CD4-positive, CD25-positive, alpha-beta regulatory T cell (primary cell): ENCODE measurements at places on chromosomes 7 and 10.
A peak's percentile ranks its signal among the peaks of the same experiment; 100 is the strongest.

GRCh38 chr7:31815796-31816195 lies 128.8 kb downstream of the PPP1R17 start:
- no peak for DNase-seq

DNA sequence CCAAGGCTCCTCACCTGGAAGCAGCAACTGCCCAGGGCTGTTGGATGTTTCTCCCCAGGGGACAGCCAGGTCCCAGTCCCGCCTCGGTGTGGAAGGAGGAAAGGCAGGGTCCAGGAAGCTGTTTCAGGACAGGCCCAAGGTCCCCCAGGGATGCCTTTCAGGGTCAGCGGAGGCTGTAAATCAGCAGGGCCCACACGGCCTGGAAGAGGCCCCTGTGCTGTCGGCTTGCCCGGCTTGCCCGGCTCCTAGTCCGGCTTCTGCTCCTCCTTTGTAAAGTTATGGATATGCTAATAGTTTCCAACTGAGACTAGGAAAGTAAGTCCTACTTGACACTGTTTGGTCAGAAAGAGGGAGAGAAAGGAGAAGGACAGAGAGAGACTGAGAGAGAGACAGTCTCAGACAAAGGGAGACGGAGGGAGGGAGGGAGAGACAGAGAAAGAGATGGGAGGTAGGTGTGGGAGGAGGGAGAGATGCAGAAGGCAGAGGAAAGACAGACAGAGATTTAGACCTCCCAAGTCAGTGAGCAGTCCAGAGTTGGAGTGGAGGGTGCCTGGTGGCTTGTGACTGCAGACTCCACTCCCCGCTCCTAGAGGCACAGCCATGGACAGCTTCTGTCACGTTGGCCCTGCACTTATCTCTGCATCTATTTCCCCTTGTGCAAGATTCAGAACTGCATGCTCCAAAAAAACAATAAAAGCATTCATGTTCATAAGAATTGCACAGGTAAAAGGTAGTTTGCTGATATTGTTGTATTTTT lies 10.5 kb downstream of the IKZF1 start:
- DNase-seq = no peak

- DNase-seq = peak; percentile 74
Observed at GRCh38 chr7:151339651-151340382, 1.8 kb upstream of the NUB1 start.

DNA sequence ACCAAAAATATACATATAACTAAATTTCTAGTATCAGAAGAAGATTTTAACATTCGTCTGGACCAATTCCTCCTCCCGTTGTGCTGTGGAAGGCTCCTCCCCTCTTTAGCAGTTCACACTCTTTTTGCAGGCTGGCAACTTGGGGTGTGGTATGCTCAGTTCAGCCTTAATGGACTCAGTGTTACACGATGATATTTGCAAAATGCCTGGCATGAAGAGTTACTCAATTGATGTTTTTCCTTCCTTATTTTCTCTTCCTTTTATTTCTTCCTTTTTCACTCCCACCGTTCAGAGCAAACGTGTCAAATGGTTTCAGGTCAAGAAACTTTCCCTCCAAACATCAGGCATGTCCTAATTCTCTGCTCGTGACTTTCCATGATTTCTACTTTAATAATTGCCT lies 248.3 kb downstream of the PHF14 start:
- DNase-seq = no peak

DNA sequence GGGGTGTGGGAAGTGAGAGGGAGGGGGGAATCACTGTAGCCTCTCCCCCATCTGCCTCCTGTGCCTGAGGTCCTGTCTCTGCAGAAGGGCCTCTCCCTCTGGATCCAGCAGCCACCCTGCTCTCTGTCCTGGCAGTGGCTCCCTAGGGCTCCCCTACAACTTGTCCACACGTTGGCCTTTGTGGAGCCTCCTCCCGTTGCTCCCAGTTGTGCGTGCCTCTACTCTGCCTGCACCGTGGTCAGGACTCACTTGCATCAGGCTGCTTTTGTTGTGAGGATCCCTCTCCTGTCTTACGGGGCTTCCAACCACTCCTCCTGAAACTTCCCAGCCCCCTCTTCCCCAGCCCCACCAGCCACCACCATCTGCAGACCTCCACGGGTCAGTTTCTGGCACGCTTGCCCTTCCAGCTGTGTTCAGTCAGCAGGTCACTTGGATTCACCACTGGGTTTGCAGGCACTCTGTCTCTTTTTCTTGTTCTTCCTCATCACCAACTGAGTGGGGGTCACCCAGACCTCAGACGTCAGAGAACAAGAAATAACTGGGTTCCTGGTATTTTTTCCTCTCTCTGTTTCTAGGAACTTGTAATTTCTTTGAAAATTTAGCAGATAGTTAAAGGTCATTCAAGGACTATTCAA lies 62.3 kb downstream of the RAMP3 start:
- no peak for DNase-seq

DNA sequence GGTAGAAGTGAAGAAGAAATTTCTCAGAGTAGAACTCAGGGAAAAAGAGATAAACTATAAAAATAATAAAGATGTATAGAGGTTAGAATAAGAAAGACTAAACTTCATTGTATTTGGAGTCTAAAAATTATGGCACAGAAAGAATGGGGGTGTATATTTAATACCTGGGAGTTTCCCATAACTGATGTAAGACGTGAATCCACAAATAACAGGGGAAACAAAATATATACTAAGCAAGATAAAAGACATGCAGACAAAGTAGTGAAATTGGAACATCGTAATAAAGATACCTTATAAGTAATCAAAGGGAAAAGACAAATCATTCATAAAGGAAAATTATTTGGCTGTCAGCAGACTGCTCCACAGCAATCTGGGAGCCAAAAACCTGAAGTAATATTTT lies 62.8 kb downstream of the HECTD2 start:
- no peak for DNase-seq

DNA sequence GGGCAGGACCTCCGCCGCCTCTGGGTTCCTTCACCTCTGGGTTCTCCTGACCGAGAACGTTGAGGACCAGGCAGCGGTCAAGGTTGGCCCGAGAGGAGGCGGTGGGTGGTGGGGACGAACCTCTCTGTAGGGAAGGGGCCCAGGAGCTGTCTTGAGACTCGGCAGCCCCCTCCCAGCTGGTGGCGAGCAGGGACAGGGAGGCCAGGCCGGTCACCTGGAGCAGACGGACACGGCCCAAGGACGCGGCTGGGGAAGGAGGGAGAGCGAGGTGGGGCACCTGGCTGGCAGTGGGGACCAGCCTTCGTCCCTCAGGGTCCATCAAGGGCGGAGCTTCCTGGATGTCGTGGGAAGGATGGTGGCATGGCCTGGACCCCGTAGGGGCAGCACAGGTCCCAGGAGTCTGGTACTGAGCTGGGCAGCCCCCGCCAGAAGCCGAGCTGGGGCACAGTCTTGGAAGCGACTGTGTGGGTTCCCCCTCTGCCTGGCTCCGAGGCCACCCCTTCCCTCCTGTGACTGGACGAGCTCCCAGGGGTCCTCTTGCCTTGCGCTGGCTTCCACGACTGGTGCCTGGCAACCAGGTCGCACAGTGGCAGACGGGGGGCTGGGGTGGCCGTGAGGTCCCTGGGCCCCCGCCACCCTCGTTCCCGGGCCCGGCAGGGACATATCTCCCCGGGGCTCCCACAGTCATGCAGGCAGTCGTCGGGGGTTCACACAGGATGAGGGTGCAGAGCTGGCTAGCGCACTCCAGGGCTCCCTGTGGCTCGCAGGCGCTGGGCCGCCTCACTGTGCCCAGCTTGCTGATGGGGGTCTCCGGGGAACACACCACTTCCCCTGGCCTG lies 89.9 kb downstream of the DNAJB6 start:
- no peak for DNase-seq

DNA sequence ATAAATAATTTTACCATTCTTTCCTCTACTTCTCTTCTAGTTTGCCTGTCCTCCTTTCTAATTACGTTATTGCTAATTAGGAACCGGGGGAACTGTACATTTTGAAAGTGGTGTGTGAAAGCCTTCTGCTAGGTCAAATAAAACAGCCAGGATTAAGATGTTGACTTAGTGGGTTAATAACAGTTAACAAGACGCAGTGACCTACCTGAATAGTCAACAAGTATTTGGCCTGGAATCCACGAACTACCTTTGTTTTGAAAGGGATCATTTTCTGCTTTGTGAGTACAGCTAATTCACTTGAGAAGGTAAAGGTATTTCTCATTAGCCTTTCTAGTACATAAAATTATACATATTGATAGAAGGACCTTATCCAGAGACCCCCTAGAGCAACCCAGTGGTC lies 139.9 kb downstream of the COL28A1 start:
- no peak for DNase-seq

GRCh38 chr10:131852176-131852822 lies 48.5 kb upstream of the PPP2R2D start:
- DNase-seq = no peak

DNA sequence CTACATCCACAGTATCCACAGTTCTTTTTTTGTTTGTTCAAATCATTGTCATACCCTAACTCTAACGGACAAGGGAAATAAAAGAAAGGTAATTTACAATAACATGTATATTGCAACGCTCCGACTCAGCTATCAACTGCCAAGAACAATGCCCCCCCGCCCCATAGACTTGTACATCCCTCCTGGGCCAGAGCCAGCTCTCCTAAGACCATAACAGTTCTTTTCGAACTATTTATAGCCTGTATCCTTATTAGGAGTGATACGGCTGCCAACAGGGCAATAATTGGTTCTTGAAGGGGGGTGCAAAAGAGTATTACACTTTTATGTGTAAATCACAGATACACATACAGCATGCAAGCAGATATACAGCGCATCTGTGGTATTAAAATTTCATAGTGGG lies 495.7 kb downstream of the GALNT17 start:
- DNase-seq = no peak

- no peak for DNase-seq
Observed at GRCh38 chr7:108103558-108104298, 26.4 kb downstream of the LAMB4 start.

- DNase-seq = no peak
Observed at GRCh38 chr10:86319676-86320075, 46.9 kb downstream of the GRID1 start.

DNA sequence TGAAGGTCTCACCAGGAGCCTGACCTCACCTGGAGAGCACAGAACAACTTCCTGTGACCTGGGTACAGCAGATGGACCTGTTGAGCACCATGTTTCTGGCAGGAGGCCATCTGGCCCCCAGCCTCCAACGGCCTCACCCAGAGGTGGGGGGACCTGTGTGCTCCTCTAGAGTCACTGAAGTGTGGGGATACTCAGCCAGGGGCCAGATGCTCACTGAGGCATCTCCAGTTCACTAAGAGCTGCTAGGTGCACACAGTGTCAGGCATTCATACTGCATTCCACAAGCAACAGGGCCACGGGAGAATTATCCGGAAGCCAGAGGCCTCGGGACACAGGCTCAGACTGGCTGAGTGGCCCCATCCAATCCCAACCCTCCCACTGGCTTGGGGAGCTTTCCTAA lies 161.4 kb downstream of the TCERG1L start:
- DNase-seq = no peak

- DNase-seq = no peak
Observed at GRCh38 chr7:96319439-96319838, 2.5 kb downstream of the SLC25A13 start.

- no peak for DNase-seq
Observed at GRCh38 chr7:77501192-77501515, 35.9 kb upstream of the PTPN12 start.

DNA sequence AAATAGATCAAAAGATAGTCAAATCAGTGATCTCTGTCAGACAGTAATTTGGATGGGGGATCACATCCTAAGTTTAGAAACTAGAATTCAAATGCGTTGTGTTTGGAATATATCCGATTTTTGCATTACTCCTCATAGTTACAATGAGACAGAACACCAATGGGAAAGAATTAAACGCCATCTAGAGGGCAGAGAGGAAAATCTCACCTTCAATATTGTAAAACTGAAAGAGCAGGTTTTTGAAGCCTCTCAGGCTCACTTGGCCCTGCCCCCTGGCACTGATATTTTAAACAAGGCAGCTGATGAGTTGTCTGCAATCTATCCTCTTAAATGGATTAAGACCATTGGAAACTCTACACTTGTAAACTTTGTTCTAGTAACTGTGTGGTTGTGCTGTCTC lies 17.7 kb downstream of the FRG2B start:
- peak; percentile 6 for DNase-seq
